ENCODE measurements at places on chromosomes 6 and 20.

- peak; percentile 38 for DNase-seq
Observed at GRCh38 chr20:34604980-34605788, 46.7 kb downstream of the MAP1LC3A start.

- no peak for DNase-seq
Observed at GRCh38 chr20:41101660-41102059, 35.7 kb upstream of the PLCG1 start.

DNA sequence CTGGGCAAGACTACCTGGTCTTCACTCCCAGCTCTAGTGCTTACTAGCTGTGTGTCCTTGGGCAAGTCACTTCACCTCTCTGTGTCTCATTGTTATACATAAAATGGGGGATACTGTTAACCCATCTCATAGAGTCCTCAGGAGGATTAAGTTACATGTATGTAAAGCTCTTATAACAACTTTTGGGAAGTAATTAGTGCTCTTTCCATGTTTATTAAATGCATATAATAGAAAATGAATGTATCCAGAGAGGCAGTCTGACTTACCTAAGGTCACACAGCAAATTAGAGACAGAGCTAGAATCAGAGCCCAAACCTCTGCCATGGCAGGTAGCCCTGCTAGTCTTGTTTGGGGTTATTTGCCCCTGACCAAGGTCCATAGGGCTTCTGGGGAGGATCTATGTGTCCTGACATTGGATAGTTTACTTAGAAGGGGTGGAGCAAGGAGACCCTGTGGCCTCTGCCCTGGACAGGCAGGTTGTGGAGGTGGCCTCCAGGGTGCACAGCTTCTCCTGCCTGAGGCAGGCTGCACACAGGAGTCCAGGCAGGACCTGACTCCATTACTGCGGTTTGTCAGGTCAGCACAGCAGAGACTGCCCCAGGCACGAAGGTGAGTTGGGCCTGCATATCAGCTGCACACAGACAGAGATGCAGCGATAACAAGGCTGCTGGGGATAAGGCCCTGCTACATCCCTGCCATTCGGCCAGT lies 8.4 kb upstream of the MAPK13 start:
- DNase-seq, result no peak

DNA sequence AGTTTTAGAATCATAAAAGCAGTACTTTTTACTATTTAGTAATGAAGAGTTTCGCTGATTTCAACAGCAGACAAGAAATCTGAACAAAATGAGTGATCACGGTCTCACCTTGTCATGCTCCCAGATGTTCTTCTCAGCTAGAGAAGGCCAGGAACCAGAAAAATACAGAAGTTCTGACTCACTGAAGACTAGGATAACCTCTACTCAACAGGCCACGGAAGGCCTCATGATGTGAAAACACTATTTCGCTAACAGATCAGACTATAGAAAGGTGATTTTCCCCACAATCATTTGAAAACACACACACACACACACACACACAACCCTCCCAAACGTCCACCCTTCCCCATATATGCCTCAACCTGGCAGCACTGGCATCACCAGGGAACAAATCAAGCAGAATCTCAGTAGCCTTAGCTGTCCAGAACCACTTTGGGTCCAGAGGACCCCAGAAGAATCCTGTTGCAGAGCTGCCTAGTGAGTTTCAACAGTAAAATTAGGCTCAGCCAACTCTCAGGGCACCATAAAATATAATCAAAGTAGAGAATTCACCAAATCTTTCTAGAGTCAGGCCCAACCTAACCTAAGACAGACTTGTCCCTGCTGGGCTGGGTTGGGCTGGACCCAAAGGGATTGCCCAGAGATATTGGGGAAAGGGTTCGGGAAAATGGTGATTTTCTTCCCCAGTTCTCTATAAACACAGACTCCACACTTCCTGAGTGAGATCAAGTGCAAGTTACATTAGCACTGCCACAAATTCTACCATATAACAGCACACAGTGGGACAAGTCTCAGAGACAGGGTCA lies 7.9 kb downstream of the EXOC2 start:
- DNase-seq, result peak; percentile 63

- DNase-seq, result no peak
Observed at GRCh38 chr20:25066386-25066785, 8.4 kb upstream of the ACSS1 start.

- no peak for DNase-seq
Observed at GRCh38 chr6:144140867-144141266, 9.4 kb upstream of the STX11 start.

GRCh38 chr20:13455713-13456112 lies 183.0 kb downstream of the TASP1 start:
- peak; percentile 33 for DNase-seq

Data from fibroblast of lung (primary cell).